ENCODE measurements at places on chromosomes 13 and 19.

DNA sequence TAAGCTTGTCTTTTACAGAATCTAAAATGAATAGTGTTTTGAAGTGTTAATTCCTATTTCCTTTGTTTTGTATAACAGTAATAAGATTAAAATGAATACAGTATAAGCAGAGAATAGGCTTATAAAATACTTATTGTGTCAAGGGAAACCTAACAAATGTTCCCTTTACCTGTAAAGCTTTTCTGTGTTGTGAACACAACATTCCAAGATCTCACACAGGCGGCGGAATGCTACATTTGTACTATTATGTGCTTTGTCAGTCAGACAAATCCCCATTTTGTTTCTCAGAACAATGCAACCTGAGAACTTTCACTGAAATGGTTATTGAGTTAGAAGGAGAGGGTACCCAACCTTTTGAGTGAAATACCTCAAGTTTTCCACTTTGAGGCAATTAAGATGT is 1170.3 kb downstream of the OLFM4 start:
- no peak for DNase-seq

GRCh38 chr19:34428549-34429285 is 536 bp downstream of the UBA2 start:
- no peak for DNase-seq

DNA sequence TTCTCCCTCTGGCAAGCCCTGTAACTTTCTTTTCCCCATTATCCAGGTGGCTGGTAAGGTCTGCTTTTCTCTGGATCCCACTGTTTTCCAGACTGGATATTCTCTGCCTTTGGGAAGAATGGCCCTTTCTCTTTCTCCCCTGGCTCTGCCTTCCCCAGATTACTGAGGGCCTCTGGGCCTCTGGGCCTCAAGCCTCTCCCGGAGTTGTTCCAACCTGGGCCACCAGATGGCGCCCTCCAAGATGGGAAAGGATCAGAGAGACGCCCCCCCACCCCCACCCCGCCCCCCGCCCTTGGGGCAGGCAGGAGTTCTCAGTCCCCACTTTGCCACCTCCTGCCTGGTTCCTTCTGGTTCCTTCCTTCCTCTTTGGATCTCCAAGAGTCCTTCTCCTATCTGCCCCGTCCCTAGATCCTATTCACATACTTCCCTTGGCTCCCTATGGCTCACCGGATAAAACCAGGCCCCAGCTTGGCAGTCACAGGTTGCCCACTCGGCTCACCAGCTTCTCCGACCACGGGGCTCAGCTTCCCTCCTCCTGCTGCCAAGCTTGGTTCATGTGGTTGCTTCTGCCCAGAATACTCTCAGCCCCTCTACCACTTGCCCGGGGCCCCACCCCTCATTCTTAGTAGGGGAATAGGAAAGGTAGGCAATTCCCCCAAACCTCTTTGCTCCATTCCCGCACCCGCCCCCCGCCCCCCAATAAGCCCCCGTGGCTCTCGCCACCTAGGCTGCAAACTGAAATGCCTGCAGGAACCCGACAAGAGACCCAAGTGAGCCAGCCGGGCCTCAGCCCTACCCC is 13.1 kb downstream of the EPS8L1 start:
- DNase-seq, result no peak

GRCh38 chr13:23321535-23322241 is 111.8 kb downstream of the SACS start:
- no peak for DNase-seq

- DNase-seq, result no peak
Measured at GRCh38 chr13:83881917-83882605, at the start of gene SLITRK1. Gene SLITRK1 (minus strand): TSS chr13:83882474. CDS start chr13:83881507, 967 bp downstream.

GRCh38 chr19:14439014-14439413 is 5.9 kb downstream of the PKN1 start:
- DNase-seq, result no peak

- no peak for DNase-seq
Measured at GRCh38 chr19:39223703-39224279, 19.7 kb upstream of the SYCN start.

GRCh38 chr19:990119-990571 is 6.0 kb downstream of the WDR18 start:
- no peak for DNase-seq

GRCh38 chr19:13089857-13090507 is 12.7 kb downstream of the LYL1 start:
- DNase-seq, result no peak

DNA sequence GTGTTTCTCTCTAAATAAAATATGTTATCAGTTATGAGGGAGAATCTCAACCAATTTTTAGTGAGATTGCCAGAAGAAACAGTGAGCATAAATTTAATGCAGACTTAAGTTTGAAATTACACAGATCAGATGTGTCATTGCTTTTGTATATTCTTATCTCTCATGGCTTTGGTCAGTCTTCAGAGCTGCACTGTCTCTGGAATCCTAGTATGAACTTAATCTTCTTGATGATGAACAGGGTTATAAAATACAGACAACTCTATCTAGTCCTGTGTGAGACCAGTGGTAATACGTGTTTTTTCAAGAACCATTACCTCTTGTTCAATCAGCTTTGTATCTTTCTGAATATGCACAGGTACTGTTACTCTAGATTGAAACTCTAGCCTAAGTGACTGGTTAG is 528.0 kb downstream of the DACH1 start:
- no peak for DNase-seq

GRCh38 chr13:42334329-42334706 is 62.4 kb downstream of the AKAP11 start:
- DNase-seq, result no peak

DNA sequence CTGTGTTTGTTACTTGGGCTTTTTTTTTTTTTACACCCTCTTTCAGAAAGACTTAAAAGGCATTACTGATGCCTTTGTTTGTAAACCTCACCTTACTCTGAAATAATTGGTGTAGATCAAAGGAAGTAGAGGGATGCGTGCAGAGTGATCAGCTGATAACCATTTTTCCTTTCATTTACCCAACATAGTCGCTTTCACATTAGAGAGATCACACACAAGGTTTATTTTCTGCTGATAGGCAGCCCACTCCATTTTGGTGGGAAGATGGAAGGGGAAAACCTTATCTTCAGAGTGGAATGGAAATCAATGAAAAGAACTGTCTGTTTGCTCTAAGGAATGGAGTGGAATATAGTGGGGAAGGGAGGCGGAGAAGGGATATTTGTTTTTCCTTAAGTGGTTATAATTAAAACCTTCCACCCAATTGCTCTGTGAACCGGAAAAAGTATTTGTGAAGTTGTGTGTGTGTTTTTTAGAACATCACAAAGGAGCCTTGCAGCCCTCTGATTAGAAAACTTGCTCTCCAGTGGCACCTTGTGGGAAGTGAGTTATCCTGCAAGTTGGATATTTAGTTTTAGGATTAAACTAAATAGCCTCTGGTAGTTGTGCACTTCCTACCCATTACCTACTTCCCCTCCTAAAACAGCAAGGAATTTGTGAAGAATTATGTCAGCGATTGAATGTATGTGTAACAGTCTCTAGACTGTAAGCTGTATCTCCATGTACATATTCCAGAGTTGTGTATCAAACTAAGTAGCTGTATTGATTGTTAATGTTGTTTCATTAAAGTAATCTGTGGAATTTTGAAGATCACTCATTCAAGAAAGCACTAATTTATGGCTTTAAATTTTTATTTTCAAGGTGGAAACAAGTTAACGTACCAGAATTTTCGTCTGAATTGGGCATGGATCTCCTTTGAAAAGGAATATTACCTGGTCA is 76.8 kb downstream of the FREM2 start:
- no peak for DNase-seq
